Transverse colon (tissue), 4 donors: ENCODE measurements at places on chromosomes 12 and 14. TPM values are rescaled to one million over a fixed set of nuclear protein-coding genes. Genes with fewer than 3 reads are reported as not detected.

KLHL42 gene
- total RNA-seq: 44.1 TPM

PRR4 gene
- not detected for total RNA-seq

DHRS2 gene
- total RNA-seq: not detected

RDH12 gene
- total RNA-seq: not detected

PARPBP gene
- 4.1 TPM for total RNA-seq

HECTD4 gene
- total RNA-seq: 52.6 TPM

PTGR2 gene
- 14.9 TPM for total RNA-seq

GLIPR1L2 gene
- 0.95 TPM for total RNA-seq

CCDC38 gene
- not detected for total RNA-seq

FOXN4 gene
- total RNA-seq: not detected

KRT83 gene
- total RNA-seq: not detected

BCL2L14 gene
- total RNA-seq: 27.5 TPM

DCAF5 gene
- 70.3 TPM for total RNA-seq

POMT2 gene
- total RNA-seq: 77.4 TPM

VDR gene
- 89.9 TPM for total RNA-seq

ANO2 gene
- 3.3 TPM for total RNA-seq

NFE2 gene
- not detected for total RNA-seq

CLEC1B gene
- total RNA-seq: not detected

SYCP3 gene
- total RNA-seq: not detected

LMNTD1 gene
- not detected for total RNA-seq

CLEC6A gene
- total RNA-seq: not detected

PRKAB1 gene
- total RNA-seq: 88.3 TPM

GPR84 gene
- total RNA-seq: not detected

ANKS1B gene
- total RNA-seq: 6.4 TPM

PRB2 gene
- not detected for total RNA-seq
